Osteocyte (in vitro differentiated cells): ENCODE measurements at places on chromosomes 2 and 18. TPM values are rescaled to one million over a fixed set of nuclear protein-coding genes. Genes with fewer than 3 reads are reported as not detected.

- no peak for DNase-seq
These were observed 262.1 kb downstream of the LPIN1 start for GRCh38 chr2:12008425-12009061.

Gene ESPNL
- total RNA-seq: not detected in 2 replicates

GRCh38 chr2:10658914-10659257 is 30.9 kb downstream of the NOL10 start:
- no peak for DNase-seq

- DNase-seq: peak; percentile 57
These were observed 6.0 kb upstream of the GPR55 start for GRCh38 chr2:230930928-230931555.

- no peak for DNase-seq
These were observed 156.8 kb downstream of the GLI2 start for GRCh38 chr2:120892271-120892966.

DNA sequence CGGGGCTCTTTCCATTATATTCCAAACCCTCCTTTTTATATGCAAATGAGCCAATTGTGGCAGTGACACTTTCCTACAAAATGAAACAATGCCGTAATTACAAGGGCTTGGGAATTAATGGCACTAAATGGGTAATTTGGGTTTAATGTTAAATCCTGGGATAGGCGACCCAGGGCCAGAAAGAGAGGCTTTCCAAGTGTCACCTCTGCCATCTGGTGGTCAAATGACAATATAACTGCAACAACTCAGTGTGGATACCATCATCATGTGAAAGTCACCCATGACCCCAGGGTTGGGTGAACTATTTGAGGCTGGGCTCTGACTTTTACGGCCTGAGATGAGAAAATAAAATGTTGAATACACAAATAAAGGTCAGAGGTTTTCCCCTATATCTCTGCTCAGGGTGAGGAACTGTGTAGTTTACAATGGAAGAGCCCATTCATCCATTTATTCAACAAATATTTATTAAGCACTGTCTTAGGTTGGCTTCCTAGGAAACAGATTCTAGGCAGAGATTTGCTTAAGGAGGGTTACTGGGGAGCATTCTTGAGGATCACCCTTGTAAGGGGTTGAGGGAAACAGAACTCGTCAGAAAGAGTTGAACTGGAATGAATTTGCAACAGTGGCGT is 13.6 kb upstream of the THADA start:
- DNase-seq: no peak

DNA sequence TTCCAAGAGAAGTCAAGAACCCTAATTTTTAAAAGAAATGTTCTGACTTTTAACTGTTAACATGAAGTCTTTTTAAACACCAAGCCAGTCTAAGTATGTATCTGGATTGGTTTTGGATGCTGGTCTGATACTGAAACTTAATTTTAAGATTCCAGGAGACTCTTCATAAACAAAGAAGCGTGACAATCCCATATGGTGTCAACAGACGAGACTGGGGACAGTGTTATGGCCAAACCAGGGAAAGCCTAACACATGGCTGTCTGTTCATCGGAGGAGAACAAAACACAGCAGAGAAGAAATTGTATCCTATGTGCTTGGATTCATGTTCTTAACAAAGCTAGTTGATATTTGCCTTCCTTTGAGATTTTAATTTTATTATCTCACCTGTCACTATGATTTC is 80.5 kb upstream of the UPP2 start:
- DNase-seq: no peak

Gene CNDP1
- total RNA-seq: not detected in 2 replicates
